ENCODE measurements at places on chromosomes 4 and X.

DNA sequence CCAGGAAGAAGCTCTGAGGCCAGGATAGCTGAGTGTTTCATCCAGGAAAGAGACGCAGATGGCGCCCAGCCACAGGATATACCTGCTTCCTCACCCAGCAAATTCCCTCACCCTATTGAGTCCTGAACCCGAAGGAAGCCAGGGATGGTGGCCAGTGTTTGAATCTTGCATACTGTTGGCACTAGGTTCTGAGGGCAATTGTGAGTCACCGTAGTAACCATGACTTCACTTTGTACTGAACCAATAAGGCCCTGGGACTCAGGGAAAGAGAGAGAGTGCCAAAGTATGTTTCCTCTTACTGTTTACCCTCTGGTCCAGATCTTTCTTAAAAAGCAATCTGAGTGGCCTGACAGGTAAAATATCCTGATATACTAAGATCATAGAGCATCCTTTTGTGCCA, 25.6 kb upstream of the SMIM10L2A start:
- no peak for DNase-seq

DNA sequence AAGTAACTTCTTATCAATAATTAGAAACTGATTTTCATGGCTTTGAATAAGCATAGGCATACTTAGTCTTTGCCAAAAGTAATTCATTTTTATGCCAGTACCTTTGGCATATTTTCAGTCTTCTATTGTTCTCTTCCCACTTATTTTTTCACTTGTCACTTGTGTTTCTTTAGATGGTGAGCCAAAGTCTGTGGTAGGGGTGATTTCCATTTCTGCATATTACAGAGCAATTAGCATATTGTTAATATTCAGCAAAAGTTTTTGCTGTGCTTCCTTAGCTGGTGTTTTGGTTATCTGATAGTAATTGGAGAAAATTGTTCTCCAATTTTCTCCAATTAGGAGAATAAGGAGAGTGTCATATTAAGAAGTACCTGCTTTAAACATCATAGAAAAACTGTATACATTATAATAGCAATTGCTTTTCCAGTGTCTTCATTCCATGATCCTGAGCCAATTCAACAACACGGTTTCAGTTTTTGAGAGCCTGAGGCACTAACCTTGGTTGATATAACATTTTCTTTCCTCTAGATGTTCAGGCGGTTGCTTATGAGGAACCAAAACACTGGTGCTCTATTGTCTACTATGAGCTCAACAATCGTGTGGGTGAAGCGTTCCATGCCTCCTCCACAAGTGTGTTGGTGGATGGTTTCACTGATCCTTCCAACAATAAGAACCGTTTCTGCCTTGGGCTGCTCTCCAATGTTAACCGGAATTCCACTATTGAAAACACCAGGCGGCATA, 64.7 kb downstream of the SMAD1 start:
- no peak for DNase-seq

GRCh38 chr4:94880956-94881355, 123.2 kb downstream of the BMPR1B start:
- DNase-seq, result no peak

GRCh38 chr4:38464328-38464727, 199.7 kb upstream of the KLF3 start:
- DNase-seq, result no peak

DNA sequence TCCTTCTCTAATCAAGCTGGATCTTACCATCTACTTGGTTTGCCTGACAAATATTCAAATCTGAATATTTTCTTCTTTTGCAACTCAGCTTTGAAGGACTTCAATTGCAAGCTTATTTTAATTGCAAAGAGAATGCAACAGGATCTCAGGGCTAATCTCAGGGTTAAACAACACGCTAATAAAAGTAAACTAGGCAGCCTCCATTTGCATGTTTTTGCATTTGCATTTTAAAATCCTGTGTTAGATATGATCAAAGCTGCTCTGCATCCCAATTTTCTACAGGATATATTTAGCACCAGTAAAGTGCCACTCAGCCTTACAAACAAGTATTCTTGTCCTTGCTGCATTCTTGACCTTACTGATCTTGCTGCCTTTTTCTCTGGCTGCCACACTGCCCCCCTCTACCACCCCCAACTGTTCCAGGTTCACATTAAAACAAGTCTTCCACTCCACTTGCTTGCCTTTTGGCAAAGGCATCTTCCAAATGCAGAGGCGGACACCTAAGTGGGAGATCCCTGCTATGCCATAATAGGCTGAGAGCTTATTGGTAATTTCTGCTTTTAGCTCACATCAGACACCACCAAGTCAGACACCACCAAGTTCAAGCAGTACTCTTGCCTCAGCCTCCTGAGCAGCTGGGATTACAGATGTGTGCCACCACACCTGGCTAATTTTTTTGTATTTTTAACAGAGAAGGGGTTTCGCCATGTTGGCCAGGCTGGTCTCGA, 48.1 kb downstream of the GPRIN3 start:
- DNase-seq, result no peak

DNA sequence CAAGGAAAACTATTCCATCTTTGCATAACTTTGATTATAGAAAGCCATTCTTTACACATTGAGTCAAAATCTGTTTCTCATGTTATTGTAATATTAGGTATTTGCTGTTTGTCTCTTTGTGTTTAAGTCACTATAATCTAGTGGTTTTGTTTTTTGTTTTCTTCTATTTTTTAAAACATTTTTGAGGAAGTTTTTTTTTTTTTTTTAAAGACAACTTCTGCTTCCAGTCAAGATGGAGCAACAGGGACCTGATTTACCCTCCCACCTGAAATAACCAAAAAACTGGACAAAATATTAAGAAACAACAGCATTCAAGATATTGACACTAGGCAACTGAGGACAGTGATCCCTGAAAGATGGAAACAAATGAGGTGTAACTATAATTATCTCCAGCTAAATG, 18.4 kb upstream of the NSUN7 start:
- no peak for DNase-seq

DNA sequence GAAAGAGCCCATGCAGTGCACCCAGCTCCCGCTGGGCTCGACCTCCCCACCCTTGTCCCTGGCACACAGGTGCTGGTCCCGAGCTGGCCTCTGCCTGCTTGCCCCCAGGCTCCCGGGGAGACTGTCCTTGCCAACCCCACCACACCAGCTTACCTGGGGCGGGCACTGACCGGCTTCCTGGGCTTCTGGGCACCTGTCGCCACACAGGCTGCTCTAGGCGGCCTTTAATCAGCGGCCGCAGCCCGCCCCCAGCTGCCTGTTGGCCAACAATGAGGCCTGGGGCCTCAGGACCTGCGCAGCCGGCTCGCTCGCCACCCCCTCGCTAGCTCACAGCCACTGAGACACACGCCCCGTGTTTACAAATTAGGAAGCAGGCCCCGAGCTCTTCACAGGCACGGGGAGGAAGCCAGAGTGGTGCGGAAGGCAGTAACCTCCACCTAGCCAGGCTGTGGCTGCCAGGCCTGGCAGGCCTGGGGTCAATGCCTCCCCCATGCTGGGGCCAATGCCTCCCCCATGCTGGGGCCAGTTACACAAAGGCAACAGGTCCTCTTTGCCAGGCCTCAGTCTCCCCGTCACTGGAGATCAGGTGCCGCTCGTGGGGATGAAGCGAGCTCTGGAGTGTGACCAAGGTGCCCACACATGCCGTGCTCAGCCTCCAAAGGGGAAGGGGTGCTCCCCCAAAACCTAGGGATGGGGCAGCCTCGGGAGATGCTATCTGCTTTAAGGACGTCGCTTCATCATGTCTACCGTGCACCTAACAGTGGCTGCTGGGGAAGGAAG, at the start of gene TREX2:
TSS of gene TREX2 (minus strand) at position 201 of the 780 bp plus-strand sequence. CDS start 626 bp downstream, outside the sequence.
- DNase-seq, result no peak

DNA sequence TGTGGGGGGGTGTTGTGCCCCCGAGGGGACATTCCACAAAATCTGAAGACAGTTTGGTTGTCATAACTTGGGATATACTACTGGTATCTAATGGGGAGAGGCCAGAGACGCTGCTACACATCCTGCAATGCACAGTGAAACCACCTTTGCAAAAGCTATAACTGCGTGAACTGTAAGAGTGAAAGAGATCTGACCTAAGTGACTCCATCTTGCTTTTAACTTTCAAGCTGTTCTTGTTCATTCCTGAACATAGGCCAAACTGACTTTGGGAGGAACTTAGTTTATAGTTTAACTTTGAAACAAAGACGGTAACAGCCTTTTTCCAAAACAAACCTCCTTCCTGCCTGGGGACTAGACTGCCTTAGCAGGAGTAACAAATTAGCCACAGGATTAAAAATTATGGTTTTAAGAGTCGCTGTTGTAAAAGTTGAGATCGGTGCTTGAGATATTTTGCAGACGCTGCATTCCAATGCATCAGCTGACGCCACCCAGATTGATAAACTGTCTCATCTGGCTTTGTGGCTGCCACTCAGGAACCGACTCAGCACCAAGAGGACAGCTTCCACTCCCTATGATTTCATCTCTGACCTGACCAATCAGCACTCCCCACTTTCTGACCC, 70.9 kb downstream of the ATXN3L start:
- DNase-seq, result no peak

- no peak for DNase-seq
Observed at GRCh38 chr4:57661517-57662090, 551.4 kb upstream of the IGFBP7 start.

DNA sequence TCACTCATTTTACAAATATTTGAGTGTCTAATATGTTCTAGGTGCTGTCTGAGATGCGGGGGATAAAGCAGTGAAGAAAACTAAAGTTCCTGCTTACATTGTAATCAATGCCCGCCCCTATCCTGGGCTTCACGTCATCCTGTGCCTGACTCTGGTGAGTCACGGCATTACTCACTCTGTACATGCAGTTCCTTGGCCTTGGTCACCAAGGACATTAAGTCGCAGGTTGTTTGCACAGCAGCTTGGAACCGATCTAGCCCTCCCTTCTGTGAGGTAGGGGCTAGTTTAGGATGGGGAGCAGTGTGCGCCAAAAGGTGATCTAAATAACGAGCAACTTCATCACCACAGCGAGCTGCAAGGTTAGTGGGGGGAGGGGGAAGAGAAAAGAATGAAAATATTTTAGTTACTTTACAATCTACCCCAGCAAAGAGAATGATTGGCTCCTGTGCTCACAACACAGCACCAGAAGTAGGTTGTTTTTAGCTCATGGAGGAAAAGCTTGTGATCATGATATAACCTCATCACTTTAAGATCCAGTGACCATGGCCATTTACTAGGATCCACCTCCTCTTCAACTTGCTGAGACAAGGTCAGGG, 48.0 kb upstream of the HDAC8 start:
- peak; percentile 1 for DNase-seq

GRCh38 chrX:153935326-153935851, 552 bp upstream of the NAA10 start:
- DNase-seq, result no peak

DNA sequence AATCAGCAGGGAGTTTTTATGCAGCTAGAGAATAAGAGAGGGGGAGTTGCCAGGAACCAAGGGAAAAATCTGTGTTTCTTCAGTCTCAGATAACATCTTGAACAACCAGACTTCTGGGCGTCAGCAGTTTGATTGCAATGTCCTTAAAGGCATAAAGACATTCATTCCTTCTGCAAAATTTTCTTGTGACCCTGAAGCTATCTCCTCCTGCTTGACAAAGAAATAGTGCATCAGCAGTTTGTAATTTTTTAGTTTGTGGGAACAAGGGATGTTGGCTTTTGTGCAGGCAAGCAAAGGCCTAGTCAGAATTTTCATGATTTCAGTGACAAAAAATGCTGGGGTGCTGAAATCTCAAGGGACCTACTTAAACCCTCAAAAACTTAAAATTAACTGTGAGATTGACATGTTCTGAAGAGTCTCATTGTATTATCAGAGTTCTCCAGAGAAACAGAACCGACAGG, 125.8 kb upstream of the UNC5C start:
- no peak for DNase-seq

DNA sequence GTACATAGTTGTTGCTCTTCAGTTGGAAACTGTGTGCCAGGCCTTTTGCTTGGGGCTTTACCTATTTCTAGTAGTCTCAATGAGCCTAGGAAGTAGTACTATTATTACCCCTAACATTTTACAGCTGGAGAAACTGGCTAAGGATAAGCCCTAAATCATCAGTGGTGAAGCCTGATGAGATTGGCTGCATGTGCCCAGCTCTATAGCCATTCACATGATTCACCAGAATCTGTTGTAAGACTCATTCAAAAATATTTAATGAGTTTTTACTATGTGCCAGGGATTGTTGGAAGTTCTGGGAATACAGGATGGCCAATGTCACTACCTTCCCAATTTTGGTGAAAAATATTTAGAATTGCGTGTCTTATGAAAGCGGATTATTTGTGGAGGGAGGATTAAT, 2.8 kb downstream of the KIT start:
- no peak for DNase-seq

- DNase-seq, result no peak
Observed at GRCh38 chrX:134734466-134734952, 76.2 kb upstream of the PLAC1 start.

GRCh38 chrX:148288451-148288850, 212.0 kb upstream of the AFF2 start:
- no peak for DNase-seq

GRCh38 chr4:101600287-101600686, 190.2 kb upstream of the BANK1 start:
- DNase-seq, result no peak

- DNase-seq, result no peak
Observed at GRCh38 chr4:4594285-4594920, 52.6 kb upstream of the STX18 start.

GRCh38 chrX:27987862-27988646, 6.8 kb upstream of the DCAF8L1 start:
- DNase-seq, result no peak

- DNase-seq, result no peak
Observed at GRCh38 chr4:184288451-184289178, 70.9 kb upstream of the ENPP6 start.

Measured in effector memory CD8-positive, alpha-beta T cell (primary cell).